ENCODE measurements at places on chromosomes 5 and 9.
A peak's percentile ranks its signal among the peaks of the same experiment; 100 is the strongest.

- DNase-seq: no peak
These were observed 21.4 kb upstream of the SNAPC3 start for GRCh38 chr9:15401266-15401665.

DNA sequence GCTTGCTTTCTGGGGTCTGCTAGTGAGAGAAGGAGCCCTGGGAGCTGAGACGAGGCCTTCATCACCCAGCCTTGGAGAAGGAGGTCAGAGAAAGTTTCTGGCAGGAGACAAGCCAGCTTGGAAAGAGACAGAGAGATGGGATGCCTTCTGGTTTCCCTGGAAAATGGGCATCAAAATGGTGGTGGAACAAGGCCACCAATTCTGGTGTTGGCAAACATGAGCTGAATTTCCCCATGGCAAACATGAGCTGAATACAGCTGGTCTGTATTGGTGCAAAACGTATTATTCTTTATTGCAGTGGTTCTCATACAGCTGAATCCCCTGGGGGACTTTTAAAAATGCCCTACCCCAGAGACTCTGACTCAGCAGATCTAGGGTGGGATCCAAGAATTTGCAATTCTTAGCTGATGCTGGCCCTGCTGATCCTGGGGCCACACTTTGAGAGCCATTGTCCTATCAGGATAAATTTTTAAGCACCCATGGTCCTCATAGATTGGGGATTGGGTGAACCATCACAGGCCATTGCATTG, 39.1 kb upstream of the S1PR3 start:
- DNase-seq: no peak

DNA sequence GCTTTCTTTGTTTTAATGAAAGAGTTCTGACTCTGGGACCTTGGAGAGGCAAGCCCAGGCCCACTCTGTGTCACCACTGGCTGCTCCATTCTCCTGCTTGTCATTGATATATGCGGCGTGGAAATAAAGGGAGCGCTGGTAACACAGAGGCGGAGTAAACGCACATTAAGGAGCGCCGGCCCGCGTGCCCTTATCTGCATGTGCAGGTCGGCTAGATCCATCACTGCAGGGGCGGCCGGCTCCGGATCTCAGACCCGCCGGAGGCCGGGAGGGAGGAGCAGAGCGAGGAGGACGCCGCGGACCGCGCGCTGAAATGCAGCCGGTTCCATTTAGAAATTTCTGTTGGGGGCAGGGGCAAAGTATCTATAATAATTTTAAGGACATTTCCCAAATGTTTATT, 70.8 kb downstream of the MRPL36 start:
- no peak for DNase-seq

DNA sequence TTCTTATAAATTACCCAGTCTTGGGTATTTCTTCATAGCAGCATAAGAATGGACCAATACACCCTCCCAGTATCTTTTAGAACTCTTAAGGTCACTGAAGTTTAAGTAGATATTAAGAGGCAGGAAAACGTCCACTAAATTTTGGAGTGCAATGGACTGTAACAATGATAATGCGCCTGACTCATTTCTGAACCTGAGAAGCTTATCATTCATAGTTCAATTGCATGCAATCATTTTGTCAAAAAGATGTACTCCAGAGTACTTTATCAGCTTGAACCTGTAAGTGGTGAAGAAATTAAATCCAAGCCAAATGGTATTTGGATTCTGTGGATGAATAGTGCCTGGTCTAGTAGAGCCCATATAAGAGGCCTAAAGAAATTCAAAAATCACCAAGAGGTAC, 196.5 kb upstream of the CDH9 start:
- no peak for DNase-seq

- no peak for DNase-seq
These were observed 83.9 kb upstream of the NIPBL start for GRCh38 chr5:36792560-36793180.

DNA sequence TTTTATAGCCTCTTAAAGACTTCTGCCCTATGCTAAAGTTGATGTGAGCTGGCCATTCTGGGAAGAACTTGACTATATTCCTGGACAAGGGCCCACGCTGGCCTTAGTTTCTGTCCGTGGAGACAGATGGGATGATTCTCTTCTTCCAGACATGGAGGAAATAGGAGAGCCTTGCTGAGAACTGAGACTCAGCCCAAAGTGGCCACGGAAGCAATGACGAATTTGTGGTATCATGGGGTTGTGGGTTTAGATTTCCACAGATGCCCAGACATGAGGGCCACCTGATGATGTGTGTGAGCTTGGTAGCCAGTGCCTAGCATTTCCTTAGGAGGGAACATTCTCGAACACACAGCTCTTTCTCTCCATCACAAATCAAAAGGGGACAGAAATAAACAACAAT, 309.1 kb downstream of the NSG2 start:
- DNase-seq: no peak

DNA sequence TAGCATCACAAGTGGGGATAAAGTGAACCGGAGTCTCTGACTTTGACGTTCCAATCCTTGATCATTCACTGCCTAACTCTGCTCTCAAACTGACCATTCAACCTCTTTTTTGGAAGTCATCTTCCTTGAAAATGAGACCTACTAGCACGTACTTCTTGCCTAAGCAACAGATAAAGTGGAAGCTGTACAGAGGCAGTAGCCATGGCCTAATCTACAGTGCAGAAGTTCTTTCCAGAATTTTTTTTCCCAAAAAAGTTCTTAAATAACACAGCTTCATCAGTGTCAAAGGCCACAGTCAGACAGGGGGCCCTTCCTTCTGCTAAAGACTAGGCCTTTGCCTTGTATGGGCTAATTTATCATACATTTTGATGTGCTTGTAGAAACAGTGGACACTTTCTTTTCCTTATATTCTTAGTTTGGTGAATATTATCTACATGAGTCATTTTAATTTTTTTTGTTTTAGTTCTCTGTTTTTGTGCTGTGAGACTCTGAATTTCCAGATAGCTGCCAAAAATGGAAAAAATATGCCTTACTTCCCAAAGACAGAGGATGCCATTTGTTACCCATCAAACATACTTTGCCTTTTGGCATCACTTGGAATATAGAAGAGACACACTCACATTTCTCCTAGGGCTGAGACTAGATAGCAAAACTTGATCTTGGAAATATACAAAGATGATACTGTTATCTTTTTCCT, 96.3 kb upstream of the VCAN start:
- no peak for DNase-seq

GRCh38 chr9:35660966-35661415, 2.9 kb downstream of the CCDC107 start:
- DNase-seq: no peak

DNA sequence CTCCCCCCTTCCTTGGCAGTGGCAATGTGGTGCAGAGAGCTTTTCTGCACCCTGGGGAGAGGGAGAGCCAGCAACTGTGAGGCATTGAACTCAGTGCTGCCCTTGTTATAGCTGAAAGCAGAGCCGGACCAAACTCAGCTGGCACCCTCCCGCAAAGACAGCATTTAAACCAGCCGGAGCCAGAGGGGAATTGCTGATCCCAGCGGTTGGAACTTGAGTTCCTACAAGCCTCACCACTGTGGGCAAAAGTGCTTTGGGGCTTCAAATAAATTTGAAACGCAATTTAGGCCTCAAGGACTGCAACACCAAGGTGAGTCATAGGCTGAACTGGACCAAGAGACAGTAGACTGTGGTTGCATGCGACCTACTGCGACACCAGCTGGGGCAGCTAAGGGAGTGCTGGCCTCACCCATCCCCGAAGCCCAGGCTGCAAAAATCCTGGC, 207.6 kb upstream of the CDKN2B start:
- no peak for DNase-seq

DNA sequence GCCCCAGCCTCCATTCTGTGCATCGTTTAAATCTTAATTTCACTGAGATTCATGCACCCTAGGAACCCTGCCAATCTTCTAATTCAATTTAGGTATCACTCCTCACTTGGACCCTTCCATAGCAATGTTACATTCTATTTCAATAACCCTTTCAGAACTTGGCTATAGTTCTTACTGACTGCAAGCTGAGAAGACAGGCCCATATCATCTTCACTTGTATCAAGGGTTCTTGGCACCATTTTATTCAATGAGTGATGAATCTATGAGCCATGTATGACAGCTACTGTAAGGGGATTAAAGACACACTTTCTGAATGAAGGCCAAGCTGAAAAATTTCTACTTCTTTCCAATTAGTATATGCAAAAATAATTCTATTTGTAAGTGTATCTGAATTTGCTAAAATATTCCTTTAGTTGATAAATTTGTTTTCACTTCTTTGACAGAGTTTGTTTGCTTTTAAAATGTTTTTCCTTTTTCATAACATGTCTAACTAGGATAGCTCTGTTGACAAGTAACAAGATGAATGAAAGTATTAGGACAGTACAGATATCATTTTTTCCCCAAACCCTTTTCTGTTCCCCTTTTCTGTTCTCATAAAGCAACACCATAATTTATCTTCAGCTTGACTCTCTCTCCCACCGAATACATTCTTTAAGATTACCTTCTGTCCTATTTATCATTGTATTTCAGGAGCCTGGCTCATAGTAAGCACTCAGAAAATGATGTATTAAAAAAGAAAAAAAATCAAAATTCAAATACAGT, 9.6 kb downstream of the ITGA2 start:
- DNase-seq: no peak

GRCh38 chr9:19156026-19156474, 28.8 kb upstream of the PLIN2 start:
- DNase-seq: no peak

DNA sequence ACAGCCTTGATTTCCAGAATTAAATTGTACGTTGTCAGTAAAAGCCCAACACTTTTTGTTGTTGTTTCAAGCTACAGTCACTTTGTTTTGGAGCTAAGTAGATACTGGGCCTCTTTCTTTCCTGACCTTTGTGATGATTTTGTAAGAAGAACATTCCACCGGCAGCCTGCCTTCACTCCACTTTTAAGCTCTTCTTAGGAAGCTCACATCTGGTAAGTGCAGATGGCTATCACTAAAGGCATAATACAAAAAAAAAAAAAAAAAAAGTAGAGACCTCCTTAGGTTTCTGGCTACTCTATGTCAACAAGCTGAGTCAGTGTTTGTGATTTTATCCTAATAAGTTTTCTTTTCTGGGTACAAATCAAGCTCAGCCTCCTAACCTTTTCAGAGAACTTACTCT, 1922.1 kb upstream of the WWC1 start:
- DNase-seq: no peak

DNA sequence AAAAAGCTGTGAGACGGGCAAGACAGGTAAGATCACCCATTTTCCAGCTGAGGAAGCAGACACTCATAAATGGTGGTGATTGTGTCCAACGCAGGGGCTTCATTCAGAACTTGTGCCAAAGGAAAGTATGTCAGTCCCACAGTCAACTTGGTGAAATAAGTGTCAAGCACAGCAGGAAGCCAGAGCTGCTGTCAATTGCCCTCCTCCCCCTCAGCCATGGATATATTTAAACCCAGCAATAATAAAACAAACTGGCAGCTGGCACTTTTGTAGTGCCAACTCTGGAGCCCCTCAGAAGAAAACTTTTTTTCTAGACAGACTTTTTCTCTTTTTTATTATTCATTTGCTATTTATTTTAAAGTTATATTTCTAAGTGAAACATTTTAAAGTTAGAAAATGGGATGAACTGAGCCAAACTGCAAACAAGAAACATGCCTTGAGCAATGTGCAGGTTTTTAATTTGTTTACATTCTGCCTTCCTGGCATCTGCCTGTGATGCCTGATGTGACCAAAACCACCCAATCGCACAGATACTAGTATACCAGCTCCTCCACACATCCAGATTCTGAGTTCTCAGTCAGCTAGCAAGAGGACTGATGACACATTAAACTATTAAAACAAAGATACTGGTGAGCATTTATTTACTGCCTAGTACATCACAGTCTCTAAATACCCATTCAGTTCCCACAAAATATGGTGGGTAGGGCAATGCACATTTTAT, 17.0 kb downstream of the DMAC1 start:
- DNase-seq: no peak

DNA sequence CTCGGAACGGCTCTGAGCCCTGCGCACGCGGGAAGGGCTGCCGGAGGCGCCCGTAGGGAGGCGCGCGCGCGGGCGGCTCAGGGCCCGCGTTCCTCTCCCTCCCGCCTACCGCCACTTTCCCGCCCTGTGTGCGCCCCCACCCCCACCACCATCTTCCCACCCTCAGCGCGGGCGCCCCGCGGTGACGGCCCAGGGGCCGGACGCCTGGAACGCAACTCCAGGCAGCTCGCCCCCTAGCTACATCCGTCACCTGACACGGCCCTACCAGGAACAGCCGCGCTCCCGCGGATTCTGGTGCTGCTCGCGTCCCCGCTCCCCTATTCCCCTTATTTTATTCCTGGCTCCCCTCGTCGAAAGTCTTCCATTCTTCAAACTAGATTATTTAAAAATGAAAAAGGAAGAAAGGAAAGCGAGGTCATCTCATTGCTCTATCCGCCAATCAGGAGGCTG, at the start of gene CDKN2B-AS1:
Gene CDKN2B-AS1 (plus strand): TSS at position 236 of the 450 bp plus-strand sequence.
- peak; percentile 47 for DNase-seq

DNA sequence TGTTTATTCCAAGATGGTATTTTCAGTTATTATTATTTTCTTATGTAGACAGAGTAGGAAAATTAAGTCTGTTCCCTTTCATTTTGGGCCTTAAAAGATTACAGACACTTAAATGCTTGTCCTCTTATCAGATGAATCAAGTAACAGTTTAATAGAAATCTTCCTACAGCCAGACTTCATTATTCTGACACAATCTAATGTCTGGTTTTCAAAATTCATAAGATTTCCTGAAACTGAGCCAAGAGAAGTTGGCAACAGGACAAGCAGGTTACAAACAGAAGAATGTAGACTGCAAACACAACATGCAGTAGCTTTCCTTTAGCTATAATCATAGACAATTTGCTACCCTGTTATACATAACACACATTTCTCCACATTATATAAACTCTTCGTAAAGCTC, 130.5 kb downstream of the FBXL17 start:
- DNase-seq: no peak

- DNase-seq: no peak
These were observed 292.0 kb upstream of the SMC2 start for GRCh38 chr9:103802068-103802467.

DNA sequence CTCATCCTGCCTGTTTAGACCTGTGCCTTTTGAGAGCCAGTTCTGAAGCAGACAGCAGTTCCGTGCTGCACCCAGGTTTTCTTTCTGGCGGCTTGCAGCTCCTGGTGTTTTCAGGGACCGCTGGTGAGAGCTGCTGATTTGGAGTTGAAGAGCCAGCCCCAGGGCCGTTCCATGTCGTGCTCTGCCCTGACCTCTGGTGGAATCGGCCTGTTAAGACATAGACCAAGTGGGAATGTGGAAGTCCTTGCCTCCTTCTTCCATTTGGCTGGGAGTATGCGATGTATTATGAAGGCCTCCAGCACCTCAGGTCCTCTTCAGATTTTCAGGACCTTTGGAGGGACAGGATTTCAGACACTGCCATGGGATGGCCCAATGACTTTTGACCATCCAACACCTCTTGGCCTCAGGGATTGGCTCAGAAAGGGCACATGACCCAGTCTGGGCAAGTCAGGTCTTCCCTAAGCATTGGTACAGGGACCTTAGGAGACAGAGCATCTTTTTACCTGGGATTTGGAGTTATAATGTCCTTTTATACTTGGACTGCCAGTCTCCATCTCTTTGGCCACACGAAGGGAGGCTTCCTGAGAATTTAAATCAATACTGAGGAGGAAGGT, 136.1 kb upstream of the CLINT1 start:
- peak; percentile 64 for DNase-seq

- DNase-seq: peak; percentile 39
These were observed 95.3 kb upstream of the PITX1 start for GRCh38 chr5:135129307-135129706.

Data from activated CD4-positive, alpha-beta T cell treated with anti-CD3 and anti-CD28 coated beads for 48 hours (primary cell).